ENCODE measurements at places on chromosomes 11 and 22.

GRCh38 chr22:33909911-33910310 is 10.4 kb downstream of the LARGE1 start:
- no peak for DNase-seq

- no peak for DNase-seq
Observed at GRCh38 chr11:111554532-111554931, 14.0 kb downstream of the LAYN start.

- no peak for DNase-seq
Observed at GRCh38 chr11:107840129-107840484, 18.5 kb downstream of the SLC35F2 start.

DNA sequence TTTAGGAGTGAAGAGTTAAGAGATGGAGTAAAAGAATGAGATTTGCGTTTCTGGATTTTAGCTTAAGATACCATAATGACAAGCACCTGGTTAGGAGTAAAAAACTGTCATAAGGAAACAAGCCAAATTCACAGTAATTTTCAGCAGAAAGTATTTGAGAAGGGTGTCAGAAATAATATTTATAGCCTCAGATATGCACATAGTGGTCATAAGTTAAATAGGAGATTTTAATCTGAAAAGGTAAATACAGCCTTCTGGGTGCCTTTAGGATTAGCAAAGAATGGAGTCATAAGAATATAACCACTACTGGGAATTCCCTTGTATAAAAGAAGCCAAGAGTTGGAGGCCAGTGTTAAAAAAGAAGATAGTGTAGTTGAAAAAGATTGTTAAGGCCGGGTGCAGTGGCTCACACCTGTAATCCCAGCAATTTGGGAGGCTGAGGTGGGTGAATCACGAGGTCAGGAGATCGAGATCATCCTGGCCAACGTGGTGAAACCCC is 160.1 kb downstream of the SWAP70 start:
- DNase-seq = no peak

GRCh38 chr11:123654566-123655081 is at the start of gene SCN3B:
TSS of gene SCN3B (minus strand) at chr11:123654624. CDS start at chr11:123653801, 823 bp downstream.
- DNase-seq = peak; percentile 15

DNA sequence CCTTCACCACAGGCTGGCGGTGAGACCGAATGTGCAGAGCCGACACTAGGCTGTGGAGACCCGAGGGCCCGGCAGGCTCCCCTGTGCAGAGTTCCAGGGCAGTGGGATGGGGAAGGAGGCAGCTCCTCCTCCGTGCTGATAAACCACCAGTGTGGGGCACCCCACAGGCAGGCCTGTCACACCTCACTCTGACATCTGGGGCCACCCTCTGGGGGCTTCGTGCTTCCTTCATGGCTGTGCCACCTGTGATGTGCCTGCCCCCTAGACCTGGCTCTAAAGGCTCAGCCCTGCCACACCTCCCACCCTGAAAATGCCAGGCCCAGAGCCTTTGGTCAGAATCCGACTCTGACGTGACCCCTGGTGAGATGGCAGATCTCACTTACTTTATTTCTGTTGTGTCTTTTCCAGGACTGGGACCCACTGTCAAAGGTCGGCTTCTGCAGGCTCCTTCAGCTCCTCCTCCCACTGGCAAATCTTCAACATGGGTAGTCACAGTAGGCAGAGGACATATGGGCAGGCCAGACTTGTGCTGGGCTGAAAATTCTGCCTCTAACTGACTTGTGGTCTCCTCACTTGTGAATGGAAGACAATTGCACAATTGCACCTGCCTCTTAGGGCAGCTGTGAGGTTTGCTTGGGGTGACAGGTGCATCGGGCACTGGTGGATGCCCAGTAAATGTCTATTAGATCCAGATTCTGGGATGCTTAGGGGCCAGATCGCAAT is 46.2 kb upstream of the TSKU start:
- no peak for DNase-seq

DNA sequence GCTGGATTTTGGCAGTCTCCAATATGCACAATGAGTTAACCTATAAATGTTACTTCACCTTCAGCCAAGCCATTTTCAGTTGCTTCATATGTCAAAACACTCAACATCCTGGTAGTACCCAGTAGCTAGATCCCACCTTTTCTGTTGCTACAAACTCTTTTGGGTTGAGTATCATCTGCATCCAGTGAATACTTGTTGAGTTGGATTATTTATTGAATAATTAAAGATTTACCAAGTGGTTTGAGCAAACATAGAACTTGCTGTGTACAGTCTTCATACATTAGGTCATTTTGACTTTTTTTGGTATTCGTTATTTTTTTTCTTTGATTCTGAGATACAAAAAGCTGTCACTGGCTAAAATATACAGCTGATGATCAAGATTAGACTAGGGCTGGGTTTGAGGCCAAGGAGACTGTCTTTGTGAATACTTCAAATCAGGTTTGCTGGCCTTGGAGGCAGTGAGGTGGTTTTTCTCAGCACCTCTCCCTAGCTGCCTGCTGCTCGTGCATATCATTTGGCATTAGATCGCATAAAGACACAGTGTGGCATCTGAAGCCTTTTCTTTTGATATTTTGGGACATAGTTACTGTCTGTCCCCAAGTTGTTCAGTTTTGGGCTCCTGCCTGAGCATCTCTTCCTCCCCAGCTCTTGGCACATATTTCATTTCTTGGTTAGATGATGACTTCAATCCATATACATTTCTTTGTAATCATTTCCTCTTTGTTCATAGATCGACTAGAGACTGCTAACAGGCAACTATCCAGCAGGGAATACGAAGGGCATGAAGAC is 62.8 kb downstream of the AMOTL1 start:
- DNase-seq = no peak

DNA sequence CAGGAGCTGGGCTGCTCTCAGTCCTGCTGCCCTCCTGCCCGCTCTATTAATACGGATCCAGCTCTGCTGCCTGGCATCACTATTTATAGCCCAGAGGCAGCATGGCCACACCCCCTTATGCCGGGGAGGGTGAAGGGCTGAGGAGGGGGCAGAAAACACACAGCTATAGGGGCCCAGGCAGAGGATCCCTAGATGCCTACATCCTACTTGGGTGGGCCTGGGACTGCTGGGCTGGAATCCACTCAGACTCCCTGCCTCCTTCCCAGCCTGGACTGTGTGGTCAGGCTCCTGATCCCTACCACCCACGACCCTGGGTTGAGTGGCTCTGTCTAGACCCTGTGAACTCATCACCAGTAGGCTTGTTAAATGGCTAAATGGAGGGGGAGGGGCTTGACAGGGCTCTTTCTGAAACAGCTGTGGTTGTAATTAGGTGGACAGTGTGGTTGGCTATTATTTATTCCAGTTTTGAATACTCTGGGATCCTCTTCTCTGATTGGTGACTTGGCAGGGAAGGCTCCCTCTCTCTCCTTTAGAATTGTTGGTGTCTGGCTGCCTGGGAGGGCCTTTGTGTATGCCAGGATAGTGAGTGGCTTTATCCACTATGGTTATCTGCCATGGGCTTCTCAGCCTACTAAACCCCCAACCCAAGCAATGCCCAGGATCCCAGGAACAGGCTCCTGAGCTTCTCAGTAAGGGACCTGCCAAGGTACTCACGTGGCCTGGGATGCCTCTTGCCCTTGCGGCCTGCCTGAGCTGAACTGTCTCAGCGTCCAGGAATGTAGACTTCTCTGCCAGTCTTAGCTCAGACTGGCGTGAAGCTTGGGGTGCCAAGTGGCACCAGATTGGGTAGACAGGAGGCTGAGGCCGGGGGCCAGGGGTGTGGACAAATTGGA is 15.2 kb downstream of the PHLDB1 start:
- DNase-seq = no peak

- DNase-seq = no peak
Observed at GRCh38 chr11:65381716-65382032, 772 bp downstream of the SLC25A45 start.

DNA sequence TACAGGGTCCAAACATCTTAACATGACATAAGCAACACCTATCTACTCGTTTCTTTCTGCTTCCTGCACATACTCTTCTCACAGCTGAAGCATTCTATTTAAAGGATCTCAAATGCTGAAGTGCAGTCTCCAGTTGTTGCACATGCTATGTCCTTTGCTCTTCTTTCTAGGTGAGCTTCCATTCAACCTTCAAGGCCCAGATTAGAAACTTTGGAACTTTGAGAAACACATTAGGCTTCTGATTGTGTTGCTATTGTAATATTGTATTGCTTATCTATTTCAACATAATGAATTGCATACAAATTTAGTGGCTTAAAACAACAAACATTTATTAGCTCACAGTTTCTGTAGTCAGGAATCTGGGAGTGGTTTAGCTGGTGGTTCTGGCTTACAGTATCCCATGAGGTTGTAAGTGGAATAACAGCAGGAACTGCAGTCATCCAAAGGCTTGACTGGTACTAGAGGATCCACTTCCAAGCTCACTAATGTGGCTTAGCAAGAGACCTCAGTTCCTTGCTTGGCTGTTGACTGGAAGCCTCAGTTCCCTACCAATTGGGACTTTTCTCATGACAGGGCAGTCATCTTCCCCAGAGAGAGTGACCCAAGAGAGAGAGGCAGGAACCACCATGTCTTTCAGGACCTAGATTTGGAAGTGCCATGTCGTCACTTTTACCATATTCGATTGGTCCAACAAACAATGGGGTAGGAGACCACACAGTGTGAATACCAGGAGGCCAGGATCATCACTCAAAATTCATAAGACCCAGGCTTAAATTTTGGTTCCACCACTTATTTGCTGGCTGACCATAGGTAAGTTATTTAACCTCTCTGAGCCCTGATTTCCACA is 27.2 kb upstream of the RASSF10 start:
- no peak for DNase-seq

- DNase-seq = no peak
Observed at GRCh38 chr11:86594746-86595145, 77.7 kb downstream of the ME3 start.
